ENCODE measurements at places on chromosomes 5 and 9.

- DNase-seq: no peak
Observed at GRCh38 chr9:90830977-90831376, 29.4 kb downstream of the SYK start.

DNA sequence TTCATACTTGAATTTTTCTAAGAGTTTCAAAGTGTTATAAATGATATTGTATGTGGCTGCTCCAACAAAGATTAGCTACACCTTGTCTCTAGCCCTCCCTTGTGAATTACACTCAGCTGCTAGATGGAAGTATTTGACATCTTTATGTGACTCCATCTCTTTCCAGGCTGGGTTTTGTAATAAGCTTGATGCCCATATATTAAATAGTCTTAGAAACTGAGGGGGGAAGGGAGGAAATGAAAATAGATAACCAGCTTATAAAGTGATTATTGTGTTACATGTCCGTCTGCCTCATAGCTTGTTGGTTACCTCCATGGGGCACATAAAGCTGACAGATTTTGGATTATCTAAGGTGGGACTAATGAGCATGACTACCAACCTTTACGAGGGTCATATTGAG is 63.4 kb downstream of the CD180 start:
- DNase-seq: no peak

- DNase-seq: peak; percentile 60
Observed at GRCh38 chr9:19409401-19410194, 789 bp downstream of the ACER2 start.

GRCh38 chr9:69121155-69122081 is 52.7 kb upstream of the TJP2 start:
- peak; percentile 74 for DNase-seq

DNA sequence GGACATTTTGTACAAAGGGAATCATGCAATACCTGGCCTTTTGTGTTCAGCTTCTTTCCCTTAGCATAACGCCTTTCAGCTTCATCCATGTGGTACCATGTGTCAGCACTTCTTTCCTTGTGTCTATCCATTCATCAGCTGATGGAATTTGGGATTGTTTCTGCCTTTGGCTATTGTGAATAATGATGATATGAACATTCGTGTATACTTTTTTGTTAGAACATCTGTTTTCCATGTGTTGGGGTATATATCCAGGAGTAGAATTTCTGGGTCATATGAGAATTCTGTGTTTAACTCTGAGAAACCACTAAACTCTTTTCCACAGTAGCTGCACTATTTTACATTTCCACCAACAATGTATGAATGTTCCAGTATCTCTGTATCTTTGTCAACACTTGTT is 14.8 kb upstream of the PRRC2B start:
- no peak for DNase-seq

DNA sequence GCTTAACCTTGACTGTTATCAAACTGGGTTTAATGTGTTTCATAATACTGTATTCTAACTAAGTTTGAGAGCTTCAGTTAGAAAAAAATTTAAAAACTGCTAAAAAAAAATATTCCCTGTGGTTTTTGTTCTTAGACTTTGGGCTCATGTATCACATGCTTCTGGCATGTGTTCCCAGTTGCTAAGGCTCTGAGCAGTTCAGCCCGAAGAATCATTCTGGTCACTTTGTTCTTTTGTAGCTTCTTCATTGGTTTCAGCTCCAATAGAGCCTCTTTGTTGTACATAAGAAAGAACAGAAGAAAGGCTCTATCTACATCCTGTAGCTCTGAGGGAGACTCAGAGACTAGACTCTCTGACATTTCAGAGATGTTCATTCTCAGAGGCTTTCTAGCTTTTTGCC is 25.6 kb downstream of the KCNN2 start:
- DNase-seq: no peak

DNA sequence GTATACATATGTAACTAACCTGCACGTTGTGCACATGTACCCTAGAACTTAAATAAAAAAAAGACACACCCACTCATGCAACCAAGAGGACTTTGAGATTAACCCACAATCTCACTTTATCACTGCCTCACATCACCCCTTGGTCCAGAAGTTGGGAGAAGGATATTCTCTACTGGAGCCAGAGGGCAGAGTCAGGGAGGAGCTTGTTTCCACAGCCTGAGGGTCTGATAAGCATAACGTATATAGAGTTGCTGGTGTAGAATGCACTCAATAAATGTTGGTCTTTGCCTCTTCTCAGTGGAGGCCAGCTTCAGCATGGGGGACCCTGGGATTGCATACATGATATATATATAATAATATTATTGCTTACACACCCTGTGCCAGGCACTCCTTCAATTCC is 10.1 kb downstream of the KCNV2 start:
- no peak for DNase-seq

DNA sequence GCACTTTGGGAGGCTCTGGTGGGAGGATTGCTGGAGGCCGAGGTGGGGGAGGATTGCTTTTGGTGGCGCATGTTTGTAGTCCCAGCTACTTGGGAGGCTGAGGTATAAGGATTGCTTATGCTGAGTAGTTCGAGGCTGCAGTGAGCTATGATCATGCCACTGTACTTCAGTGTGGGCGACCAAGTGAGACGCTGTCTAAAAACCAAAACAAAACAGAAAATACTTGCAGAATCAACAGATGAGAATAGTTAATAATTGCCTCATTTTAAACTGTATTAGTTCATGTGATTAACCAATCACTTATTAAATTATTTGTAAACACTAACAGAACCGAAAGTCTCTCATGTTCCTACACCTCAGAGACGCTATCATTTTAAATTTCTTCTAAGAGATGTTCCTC is 118.1 kb downstream of the CCDC171 start:
- DNase-seq: no peak

DNA sequence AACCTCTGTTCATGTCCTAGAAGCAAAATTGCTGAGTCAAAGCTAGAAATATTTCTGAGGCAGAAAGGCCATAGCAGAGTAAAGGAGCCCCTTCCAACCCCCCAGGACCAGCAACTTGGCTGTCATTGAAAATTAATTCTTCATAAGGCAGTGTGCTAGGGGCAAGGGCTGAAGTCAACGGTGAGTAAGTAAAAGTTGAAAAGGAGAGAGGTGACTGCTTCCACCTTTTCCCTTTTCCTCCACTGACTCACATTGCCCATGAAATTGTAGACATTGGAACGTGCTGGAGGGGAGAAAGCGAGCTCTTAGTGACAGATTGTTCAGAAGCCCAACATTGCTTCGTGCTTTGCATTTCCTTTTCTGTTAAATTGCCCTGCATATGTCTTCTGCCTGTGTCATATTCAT is 19.1 kb downstream of the GLRA1 start:
- no peak for DNase-seq

DNA sequence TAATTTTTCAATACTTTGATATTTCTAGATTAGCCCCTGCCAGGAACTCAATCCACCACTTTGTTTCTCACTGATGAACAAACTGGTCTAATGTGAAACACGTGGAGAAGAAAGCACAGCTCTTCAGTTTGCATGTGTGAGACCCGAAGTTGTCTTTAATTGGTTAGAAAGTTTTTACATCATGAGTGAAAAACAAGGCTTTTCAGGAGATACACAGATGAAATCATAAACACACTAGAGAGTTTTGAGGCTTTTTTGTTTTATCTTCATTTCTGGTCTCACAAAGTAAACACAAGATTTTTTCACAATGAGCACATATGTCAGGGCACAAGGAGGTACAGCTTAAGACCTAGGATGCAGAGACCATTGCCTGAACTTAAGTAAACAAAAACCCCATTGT is 84.5 kb upstream of the MOCS2 start:
- DNase-seq: no peak

DNA sequence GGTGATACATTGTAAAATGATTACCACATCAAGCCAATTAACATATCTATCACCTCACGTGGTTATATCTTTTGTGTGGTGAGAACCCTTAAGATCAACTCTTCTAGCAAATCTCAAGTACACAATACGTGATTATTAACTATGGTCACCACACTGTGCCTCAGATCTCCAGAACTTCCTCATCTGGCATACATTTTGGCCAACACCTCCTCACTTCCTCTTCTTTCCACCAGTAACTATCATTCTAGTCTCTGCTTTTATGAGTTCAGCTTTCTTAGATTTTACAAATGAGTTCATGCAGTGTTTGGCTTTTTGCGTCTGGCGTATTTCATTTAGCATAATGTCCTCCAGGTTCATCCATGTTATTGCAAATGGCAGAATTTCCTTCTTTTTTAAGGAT is 35.8 kb downstream of the PRKACG start:
- DNase-seq: no peak

- no peak for DNase-seq
Observed at GRCh38 chr5:32645246-32645645, 59.9 kb downstream of the SUB1 start.

DNA sequence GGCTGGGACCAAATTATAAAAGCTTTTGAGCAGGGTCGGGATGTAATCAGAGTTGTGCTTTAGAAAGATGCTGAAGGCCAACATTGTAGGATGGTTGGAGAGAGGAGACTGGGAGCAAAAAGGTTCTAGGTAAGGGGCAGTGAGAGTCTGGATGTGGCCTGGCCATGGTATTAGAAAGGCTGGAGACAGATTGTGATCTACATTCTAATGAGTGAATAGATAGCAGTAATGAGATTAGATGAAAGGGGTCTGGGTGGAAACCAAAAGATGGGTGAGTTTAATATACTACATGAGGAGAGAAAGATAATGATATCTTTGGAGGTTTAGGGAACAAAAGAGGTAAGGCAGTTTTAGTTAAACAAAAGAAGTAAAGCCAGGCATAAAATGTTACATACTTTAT is 88.8 kb upstream of the SH3GL2 start:
- DNase-seq: no peak

- DNase-seq: no peak
Observed at GRCh38 chr5:52024359-52024758, 641.1 kb downstream of the ISL1 start.

- DNase-seq: no peak
Observed at GRCh38 chr5:6436715-6437331, 11.8 kb upstream of the UBE2QL1 start.

DNA sequence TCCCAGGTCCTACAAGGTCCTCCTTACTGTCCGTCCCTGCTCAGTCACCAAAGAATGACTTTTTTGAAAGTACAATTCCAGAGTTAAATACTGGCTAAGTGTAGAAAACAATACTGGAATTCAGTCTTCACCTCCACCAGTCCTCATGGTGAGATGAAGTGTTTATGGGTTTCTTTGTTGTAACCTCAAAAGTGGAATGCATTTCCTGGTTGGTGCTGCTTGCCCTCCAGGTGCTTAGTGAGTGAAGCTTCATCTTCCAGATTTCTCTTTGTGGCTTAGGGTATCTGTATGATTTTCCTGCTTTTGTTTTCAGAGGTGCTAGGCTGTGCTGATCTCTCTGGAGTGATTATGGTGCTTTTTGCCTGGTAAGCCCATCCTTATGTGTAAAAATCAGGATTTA is 49.4 kb upstream of the DHFR start:
- no peak for DNase-seq

GRCh38 chr5:146832985-146833732 is 45.4 kb downstream of the PPP2R2B start:
- DNase-seq: no peak

DNA sequence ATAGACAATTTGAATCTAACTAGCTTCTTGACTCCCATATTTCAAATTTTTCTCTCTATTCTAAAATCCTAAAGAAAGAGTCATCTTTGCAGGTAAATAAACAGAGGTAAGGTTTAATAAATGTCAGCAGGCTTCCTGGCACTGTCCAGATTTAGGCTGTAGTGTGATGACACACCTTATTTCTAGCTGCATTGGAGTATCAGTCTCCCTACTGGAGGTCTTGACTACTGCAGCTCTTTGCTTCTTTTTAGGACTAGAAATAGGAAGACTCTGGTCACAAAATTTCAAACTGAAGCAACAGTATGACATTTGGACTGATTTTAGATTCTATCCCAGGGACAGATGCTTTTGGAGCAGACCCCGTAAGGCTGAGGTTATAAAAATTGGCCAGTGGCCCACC is 40.7 kb upstream of the PPP3R2 start:
- no peak for DNase-seq

DNA sequence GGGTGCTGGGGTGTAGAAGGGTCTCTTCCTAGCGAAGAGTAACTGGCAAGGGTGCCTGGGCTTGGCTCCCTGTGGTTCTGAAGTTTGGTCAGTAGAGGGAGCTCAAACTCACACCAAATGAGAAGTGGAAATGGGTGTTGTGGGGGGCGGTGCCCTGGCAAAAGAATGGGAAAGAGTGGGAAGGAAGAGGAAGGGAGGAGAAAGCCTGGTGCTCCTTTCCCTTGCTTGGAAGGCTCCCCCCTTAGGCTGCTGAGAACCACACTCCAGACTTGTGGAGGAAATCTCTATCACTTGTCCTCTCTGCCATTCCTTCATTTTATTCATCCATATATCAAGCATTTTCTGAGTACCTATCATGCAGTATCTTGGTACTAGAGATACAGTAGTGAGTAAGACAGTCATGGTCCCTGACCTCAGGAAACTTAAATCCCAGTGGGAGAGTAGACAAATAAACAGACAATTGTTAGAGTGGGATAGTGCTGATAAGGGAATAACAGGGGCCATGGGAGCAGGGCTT is 13.0 kb downstream of the SLC4A9 start:
- DNase-seq: peak; percentile 28

GRCh38 chr9:91845879-91846278 is 104.1 kb downstream of the ROR2 start:
- no peak for DNase-seq

- no peak for DNase-seq
Observed at GRCh38 chr5:97508864-97509263, 325.8 kb upstream of the RIOK2 start.

DNA sequence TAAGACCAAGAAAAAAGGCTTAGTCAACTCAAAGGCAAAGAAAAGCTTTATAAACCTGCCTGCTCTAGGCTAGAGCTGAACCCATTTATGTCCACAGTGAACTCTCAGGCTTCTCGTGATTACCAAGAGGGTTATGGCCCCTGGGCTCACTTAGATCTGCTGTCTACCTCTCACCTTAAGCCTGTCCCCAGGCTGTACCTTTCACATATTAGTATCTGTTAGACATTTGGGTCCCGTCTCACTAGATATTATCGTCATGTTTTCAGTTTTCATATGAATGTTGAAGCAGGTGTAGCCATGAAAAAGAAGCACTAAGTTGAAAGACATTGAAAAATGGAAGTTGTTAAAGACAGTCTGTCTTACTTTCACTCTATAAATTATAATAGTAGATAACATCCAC is 75.2 kb upstream of the COX7C start:
- DNase-seq: no peak

GRCh38 chr5:100676817-100677631 is 141.8 kb downstream of the FAM174A start:
- DNase-seq: no peak

DNA sequence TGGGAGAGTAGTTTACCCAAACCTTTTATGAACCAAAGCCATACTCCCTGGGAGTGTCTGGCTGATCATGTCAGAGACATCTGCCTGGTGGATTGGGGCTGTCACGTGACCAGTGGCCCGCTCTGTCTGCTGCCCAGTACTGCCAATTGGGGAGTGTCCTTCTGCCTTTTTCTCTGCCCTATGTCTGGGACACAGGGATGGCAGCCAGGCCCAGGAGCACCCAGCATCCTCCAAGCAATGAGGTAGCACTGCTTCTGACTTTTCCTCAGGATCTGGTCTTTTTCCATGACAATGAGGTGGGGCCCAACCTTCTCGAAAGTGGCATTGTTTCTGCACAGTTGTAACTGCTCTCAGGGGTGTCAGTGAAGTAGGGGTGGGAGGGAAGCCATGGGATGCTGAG is 21.8 kb downstream of the DAPK1 start:
- DNase-seq: no peak

GRCh38 chr5:96318569-96319110 is 114.4 kb downstream of the PCSK1 start:
- no peak for DNase-seq

- no peak for DNase-seq
Observed at GRCh38 chr5:158203261-158203660, 344.3 kb upstream of the CLINT1 start.
